ENCODE measurements at places on chromosomes 1 and 21.
A peak's percentile ranks its signal among the peaks of the same experiment; 100 is the strongest.

- H3K36me3 ChIP-seq, result no peaks in the 10 kb centered on the region
- no peak overlapping the region for H3K4me3 ChIP-seq
- H3K4me1 ChIP-seq, result no peaks in the 10 kb centered on the region
- no peak overlapping the region for H3K27ac ChIP-seq
- no peak for DNase-seq
These were observed 83.9 kb downstream of the NID1 start for GRCh38 chr1:235980976-235981375.

DNA sequence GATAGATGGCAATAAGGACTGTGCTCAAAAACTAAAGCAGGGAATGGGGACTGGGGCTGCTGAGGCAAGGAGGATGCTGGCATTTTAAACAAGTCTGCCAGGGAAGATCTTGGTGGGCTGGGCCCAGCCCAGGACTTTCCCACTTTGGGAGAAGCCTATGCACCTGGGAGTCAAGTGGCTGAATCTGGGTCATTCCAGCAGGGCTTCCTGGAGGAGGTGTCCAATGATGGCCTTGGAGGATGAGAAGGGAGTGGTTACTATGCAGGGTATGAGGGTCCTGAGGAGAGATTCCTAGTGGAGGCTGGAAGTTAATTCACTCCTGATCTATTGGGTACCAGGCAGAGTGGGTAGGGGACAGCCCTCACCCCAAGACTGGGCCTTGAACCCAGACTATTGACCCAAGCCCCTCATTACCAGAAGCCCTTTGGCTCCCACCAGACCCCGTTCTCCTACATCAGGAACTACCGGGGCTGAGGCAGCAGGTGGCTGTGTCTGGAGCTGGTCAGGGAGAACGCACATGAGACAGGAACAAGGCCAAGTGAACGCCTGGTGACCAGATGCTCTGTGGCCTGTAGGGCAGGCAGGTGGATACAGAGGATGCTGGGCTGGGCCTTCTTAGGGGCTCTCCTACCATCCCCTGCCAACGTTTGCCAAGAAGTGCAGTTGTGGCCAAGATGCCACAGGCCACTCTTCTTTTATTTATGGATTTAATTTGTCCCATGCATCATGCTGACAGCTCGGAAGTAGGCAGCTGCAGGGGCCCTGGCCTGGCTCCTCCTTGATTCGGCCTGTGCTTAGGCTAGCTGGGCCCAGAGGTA lies 18.3 kb upstream of the LRP8 start:
- H3K36me3 ChIP-seq, result no peaks in the 10 kb centered on the region
- DNase-seq, result peak; percentile 8
- no peak overlapping the region for H3K4me3 ChIP-seq
- H3K27ac ChIP-seq, result no peak overlapping the region
- H3K4me1 ChIP-seq, result peaks cover 8% of the 10 kb centered on the region
- H3K27me3 ChIP-seq, result no peaks in the 10 kb centered on the region

DNA sequence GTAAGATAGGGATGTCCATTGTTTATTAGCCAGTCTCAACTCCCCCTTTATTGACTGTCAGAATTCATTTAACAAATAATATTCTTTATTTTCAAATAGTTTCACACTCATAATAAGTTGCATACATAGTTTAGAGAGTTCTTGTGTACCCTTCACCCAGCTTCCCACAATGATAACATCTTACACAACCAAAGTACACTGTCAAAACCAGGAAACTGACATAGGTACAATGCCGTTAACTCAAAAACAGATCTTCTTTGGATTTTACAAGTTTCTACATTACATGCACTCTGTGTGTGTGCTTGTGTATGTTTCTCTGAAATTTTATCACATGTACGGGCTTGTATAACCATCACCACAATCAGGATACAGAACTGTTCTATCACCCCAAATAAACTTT lies 64.4 kb upstream of the IFNLR1 start:
- H3K27me3 ChIP-seq, result no peaks in the 10 kb centered on the region
- no peak for DNase-seq
- no peak overlapping the region for H3K27ac ChIP-seq
- H3K4me3 ChIP-seq, result no peak overlapping the region
- peaks cover 8% of the 10 kb centered on the region for H3K4me1 ChIP-seq

DNA sequence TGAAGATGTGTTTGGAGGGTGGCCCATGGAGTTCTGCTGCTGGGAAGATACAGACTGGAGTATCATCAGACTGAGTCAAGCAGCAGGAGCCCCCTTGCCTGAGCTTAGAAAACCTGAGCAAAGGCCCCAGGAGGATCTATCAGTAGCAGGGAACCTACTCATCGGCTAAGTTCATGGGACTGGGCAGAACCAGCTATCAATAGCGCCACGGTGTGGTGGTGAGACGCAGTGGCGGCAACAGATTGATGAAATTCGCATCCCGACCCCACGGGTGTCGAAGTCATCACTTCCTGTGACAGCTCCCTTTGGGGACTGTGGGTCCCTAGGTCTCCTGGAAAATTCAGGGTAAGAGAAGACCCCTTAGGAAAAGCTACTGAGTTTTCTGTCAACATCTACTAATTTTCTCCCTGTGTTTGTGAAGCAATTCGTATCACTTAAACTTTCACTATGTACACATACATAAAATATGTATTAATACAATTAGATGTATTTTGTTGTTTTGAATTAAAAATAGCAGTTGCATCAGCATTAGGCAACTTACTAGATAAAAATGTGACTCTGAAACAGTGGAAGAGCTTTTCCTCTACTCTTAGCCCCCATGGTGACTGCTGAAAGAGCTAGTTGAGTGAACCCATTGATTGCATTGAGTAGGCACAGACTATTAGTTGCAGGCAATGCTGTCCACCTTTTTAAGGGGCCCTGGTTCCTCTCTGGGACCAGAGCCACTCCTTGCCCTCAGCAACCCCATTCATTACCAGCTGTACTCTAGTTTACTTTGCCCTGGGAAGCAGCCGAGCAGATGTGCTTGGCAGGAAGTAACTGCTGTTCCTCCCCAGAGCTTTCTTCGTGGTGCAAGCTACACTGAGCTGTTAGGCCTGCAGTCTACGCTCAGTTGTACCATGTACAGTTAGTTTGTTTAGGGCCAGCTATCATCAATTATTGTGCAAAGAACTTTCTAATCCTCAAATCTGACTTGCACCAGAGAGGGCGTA lies 7.3 kb upstream of the CACNA1S start:
- H3K4me3 ChIP-seq, result no peak overlapping the region
- H3K4me1 ChIP-seq, result peaks cover 5% of the 10 kb centered on the region
- peaks cover 1% of the 10 kb centered on the region for H3K27me3 ChIP-seq
- H3K36me3 ChIP-seq, result no peaks in the 10 kb centered on the region
- DNase-seq, result peak; percentile 45
- no peak overlapping the region for H3K27ac ChIP-seq

- no peaks in the 10 kb centered on the region for H3K36me3 ChIP-seq
- peak; percentile 16 for DNase-seq
- peaks cover 16% of the 10 kb centered on the region for H3K27me3 ChIP-seq
- no peak overlapping the region for H3K4me3 ChIP-seq
- H3K27ac ChIP-seq, result no peak overlapping the region
These were observed 8.1 kb upstream of the TADA1 start for GRCh38 chr1:166884040-166884642.

- H3K27ac ChIP-seq, result no peak overlapping the region
- no peak for DNase-seq
- H3K4me1 ChIP-seq, result peaks cover 4% of the 10 kb centered on the region
- no peaks in the 10 kb centered on the region for H3K27me3 ChIP-seq
These were observed 789.7 kb upstream of the PRMT6 start for GRCh38 chr1:106266786-106267185.

DNA sequence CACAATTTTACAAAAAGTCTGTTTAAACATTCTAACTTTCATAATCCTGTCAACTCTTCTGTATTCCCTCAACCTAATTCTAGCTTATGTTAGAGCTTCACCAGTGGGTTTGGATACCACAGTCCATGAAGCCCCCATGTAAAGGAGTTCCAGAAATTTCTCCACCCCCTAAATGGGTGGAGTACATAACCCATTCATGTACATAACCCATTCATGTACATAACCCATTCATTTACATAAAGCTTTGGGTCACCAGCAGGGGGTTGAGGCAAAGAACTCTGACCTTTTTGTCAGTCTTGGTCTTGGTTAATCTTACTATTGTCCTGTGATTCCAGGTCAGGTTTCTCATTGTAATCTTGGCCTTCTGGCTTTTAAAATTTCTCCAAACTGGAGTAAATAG lies 61.6 kb downstream of the SMYD2 start:
- no peaks in the 10 kb centered on the region for H3K4me1 ChIP-seq
- H3K36me3 ChIP-seq, result peaks cover 32% of the 10 kb centered on the region
- DNase-seq, result no peak
- no peak overlapping the region for H3K4me3 ChIP-seq

DNA sequence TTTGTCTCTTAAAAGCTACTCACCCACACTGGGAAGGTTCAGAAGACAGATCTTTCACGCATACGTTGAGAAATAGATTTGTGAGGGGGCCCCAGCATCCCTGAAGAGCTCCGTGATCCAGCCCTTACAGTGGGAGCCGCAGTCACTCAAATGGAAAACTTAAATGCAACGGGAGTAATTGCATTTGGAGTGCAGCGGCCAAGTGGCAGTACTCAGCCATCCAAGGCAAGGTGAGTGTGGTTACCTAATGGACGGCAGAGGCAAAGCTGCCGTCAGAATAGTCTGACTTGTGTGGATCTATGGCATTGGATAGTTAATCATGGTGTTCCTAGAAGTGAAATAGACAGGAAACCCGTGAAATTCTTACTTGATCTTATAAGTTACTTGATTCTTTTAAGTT lies 5.1 kb downstream of the SPSB1 start:
- H3K4me3 ChIP-seq, result no peak overlapping the region
- H3K27me3 ChIP-seq, result no peaks in the 10 kb centered on the region
- no peak overlapping the region for H3K27ac ChIP-seq
- peaks cover 18% of the 10 kb centered on the region for H3K4me1 ChIP-seq
- DNase-seq, result no peak
- no peaks in the 10 kb centered on the region for H3K36me3 ChIP-seq

- no peaks in the 10 kb centered on the region for H3K36me3 ChIP-seq
- H3K27me3 ChIP-seq, result peaks cover 2% of the 10 kb centered on the region
- no peak for DNase-seq
These were observed 33.9 kb upstream of the CASQ2 start for GRCh38 chr1:115802416-115802815.

GRCh38 chr1:226107471-226108460 lies 45.2 kb downstream of the H3-3A start:
- H3K27me3 ChIP-seq, result no peaks in the 10 kb centered on the region
- H3K4me3 ChIP-seq, result no peak overlapping the region
- H3K27ac ChIP-seq, result peak overlapping the region; percentile 4
- no peaks in the 10 kb centered on the region for H3K36me3 ChIP-seq
- no peak for DNase-seq

DNA sequence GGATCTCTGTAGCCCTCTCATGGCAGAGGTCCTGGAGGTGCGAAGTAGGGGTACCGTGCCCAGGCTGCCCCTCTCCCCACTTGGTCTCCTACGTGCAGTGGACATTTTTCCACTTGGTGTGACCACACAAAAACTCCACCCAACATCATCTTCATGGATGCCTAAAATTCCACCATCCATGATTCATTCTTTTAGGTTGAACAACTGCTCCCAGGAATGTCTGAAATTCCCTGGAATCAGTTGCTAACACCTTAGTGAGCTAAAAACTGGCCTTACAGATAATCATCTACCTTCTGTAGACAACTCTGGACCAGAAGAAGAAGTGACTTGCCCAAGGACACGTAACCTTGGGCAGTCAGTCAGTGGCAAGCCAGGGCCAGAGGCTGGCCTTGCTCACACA lies 32.1 kb upstream of the CLIC4 start:
- no peak overlapping the region for H3K27ac ChIP-seq
- H3K36me3 ChIP-seq, result no peaks in the 10 kb centered on the region
- H3K4me1 ChIP-seq, result peaks cover 8% of the 10 kb centered on the region
- no peaks in the 10 kb centered on the region for H3K27me3 ChIP-seq
- H3K4me3 ChIP-seq, result no peak overlapping the region
- DNase-seq, result no peak

- no peaks in the 10 kb centered on the region for H3K36me3 ChIP-seq
- no peak overlapping the region for H3K27ac ChIP-seq
- H3K4me3 ChIP-seq, result no peak overlapping the region
These were observed 39.5 kb upstream of the A3GALT2 start for GRCh38 chr1:33360367-33360766.

- no peaks in the 10 kb centered on the region for H3K27me3 ChIP-seq
- H3K4me1 ChIP-seq, result peaks cover 27% of the 10 kb centered on the region
- peak overlapping the region; percentile 39 for H3K4me3 ChIP-seq
- no peak for DNase-seq
These were observed 36.6 kb upstream of the HMGN1 start for GRCh38 chr21:39385299-39386145.

DNA sequence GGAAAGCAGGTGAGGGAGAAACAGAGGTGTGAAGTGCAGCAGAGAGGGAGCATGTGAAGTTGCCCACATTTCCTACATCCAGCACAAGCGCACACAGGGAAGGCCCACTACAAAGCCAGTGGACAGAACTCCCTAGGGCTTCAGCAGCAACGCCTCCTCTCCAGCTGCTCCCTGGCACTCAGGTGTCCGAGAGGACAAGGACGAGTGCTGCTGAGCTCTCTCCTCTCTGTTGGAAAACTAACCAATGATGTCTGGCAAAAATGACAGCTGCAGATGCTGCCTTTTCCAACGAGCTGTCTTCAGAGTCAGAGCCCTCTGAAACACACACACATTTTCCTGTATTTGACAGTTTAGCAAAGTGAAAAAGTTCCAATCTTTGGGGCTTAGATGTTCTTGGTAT lies 86.8 kb downstream of the HSF2BP start:
- no peaks in the 10 kb centered on the region for H3K36me3 ChIP-seq
- peaks cover 8% of the 10 kb centered on the region for H3K27me3 ChIP-seq
- no peak overlapping the region for H3K27ac ChIP-seq
- DNase-seq, result no peak
- H3K4me3 ChIP-seq, result no peak overlapping the region

GRCh38 chr1:150753416-150753815 lies 12.2 kb downstream of the CTSS start:
- DNase-seq, result no peak
- no peak overlapping the region for H3K4me3 ChIP-seq
- H3K27ac ChIP-seq, result peak overlapping the region; percentile 48
- no peaks in the 10 kb centered on the region for H3K27me3 ChIP-seq
- H3K4me1 ChIP-seq, result peaks cover 2% of the 10 kb centered on the region

DNA sequence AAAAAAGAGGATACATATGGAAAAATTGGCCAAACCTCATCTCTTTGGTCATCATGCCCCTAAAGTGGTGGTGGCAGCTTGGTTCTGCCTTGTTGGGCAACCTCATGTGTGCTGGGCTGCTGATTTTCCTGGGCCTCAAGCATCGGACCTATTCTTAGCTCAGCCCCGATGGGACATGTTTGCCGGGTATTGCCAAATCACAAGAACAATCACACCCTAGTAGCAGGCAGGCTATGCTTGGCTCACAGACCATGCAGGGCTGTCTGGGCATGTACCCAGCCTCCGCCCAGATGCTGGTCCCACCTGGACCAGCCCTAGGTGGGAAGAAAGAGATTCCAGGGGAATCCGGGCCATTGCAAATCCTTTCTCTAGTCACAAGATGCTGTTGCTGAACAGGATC lies 189.4 kb upstream of the FGGY start:
- no peak for DNase-seq
- no peaks in the 10 kb centered on the region for H3K4me1 ChIP-seq
- no peaks in the 10 kb centered on the region for H3K36me3 ChIP-seq
- no peak overlapping the region for H3K4me3 ChIP-seq

GRCh38 chr1:30331415-30332065 lies 391.8 kb downstream of the MATN1 start:
- no peaks in the 10 kb centered on the region for H3K4me1 ChIP-seq
- H3K27ac ChIP-seq, result no peak overlapping the region
- no peaks in the 10 kb centered on the region for H3K36me3 ChIP-seq
- no peak overlapping the region for H3K4me3 ChIP-seq

All from memory B cell (primary cell).